ENCODE measurements at places on chromosomes 11 and 22.

DNA sequence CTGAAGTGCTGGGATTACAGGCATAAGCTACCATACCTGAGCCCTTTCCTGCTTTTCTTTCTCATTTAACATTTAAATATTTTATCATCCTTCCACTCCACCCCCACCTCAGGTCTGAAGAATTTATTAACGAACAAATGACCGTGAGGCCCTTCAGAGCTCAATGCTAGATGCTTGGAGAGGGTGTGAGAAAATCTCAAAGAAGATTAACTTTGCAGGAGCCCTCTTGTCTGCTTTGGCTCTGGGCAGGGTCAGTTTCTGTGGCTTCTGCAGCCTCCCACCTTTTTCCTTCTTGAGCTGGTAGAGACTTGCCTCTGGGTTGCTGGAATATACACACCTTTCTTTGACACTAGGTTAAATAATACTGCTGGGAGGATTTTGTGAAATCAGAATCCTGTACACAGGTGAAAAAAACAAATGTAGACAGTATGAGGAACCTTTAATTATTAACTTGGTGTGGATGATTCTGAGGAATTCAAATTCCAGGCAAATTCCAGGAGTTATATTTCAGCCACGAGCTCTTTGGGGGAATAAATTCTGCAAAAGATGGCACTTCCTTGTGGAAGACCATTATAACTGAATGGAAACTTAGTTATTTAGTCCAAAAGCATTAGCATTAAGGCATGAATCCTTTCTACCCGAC is 3.4 kb upstream of the ZBTB44 start:
- no peak for DNase-seq

GRCh38 chr22:19961868-19962245 is 20.2 kb upstream of the TXNRD2 start:
- DNase-seq: no peak

GRCh38 chr11:108035690-108036089 is 27.0 kb downstream of the CUL5 start:
- DNase-seq: no peak

- DNase-seq: no peak
Observed at GRCh38 chr22:40198733-40199132, 21.0 kb downstream of the TNRC6B start.

DNA sequence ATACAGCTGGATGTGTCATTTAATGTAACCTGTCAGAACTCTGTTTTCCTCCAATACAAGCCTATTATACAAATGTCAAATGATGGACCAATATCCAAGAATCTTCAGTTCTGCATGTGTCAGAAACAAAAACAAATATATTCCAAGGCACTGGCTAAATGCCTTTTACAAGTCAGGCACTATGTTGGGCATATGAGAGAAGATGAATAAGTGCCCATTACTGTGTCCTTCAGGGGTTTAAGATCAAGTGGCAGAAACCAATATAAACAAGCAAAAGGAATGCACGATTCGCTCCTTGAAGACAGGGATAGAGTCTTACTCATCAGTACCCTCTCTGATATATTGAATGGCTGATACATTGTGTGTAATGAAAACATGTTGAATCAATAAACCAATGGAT is 254.4 kb downstream of the TTC28 start:
- no peak for DNase-seq

DNA sequence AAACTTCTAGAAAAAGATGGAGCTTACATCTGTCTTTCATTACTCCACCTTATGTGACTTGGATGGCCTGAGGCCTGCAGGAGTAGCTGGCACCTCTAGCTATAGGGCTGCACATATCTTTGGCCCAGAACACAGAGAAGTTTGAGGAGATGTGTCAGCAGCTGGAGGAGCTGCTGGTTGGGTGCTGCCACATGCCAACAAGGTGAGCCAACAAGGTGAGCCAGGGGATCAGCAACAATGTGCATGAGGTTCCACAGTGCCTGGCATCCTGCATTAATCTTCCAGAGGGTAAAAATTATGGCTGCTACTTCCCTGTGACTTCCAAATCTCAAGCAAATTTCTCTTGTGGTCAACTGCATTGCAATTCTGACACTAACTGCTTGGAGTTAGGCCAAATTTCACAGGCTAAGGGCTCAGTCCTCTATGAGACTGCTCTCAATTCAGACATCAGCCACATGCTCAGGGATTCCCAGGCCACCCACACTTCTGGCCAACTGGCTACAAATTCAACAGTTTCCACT is 16.0 kb downstream of the RBM7 start:
- no peak for DNase-seq

GRCh38 chr11:67542169-67542568 is 18.9 kb upstream of the CABP2 start:
- DNase-seq: no peak

GRCh38 chr11:75333807-75334140 is 17.7 kb downstream of the ARRB1 start:
- DNase-seq: no peak

DNA sequence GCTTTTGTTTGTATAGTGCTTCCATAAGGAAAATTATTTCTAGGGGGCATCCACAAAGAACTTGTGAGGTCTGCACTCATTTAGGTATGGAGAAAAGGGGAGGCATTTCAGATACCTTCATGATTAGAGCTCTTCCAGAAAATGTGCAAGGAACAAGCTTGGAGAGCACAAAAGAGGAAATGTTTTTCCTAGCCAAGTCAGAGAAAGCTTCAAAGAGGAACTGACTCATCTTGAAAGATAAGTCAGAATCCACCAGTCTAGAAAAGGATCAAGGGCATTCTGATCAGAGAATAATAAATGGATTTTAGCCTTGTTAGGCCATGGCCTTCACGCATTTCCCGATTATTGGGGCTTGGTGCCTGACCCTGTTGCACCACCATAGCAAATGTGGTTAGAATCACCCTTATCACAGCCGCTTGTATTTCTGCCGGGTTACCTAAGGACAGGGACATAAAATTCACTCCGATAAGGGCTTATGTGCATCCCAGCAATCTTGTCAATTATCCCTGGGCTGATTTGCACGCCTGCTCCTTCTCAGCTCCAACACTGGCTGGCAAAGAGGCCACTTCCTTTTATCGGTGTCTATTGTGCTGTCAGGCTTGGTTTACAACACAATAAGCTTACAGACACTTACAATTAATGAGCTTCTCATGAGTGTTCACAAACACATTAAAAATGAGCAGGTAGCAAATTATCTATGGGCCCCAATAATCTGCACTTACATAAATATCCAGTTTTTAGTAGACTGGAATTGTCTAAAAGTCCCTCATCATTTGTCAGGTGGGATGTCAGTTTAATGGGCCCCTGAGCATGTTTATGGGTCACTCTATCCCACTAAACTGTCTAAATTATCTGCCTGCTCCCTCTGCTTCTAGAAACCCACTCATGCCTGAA is 613.5 kb downstream of the SOX6 start:
- no peak for DNase-seq

GRCh38 chr11:76241243-76242000 is 35.1 kb upstream of the WNT11 start:
- no peak for DNase-seq

- DNase-seq: no peak
Observed at GRCh38 chr22:30405731-30406130, 8.9 kb downstream of the SEC14L2 start.

GRCh38 chr22:24768537-24769374 is 5.8 kb downstream of the PIWIL3 start:
- DNase-seq: peak; percentile 19

DNA sequence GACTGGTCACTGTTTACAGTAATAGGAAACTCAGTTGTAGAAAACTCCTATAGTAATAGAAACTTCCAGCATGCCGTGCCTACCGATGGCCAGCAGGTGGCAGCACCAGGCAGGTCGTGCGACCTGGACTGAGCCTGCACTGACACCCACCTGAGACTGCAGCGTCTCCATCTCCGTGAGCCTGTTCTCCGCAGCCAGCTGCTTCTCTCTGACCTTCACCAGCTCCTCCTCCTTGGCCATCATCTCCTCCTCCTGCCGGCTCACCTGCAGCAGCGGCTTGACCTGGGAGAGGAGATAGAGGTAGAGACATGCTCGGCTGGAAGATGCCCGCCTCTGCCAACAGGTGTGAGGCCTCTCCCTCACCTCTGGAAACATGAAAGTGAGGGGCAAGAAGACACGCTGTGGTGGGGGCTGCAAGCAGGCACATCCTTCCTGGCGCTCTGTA is 48.5 kb downstream of the APOL1 start:
- peak; percentile 84 for DNase-seq

DNA sequence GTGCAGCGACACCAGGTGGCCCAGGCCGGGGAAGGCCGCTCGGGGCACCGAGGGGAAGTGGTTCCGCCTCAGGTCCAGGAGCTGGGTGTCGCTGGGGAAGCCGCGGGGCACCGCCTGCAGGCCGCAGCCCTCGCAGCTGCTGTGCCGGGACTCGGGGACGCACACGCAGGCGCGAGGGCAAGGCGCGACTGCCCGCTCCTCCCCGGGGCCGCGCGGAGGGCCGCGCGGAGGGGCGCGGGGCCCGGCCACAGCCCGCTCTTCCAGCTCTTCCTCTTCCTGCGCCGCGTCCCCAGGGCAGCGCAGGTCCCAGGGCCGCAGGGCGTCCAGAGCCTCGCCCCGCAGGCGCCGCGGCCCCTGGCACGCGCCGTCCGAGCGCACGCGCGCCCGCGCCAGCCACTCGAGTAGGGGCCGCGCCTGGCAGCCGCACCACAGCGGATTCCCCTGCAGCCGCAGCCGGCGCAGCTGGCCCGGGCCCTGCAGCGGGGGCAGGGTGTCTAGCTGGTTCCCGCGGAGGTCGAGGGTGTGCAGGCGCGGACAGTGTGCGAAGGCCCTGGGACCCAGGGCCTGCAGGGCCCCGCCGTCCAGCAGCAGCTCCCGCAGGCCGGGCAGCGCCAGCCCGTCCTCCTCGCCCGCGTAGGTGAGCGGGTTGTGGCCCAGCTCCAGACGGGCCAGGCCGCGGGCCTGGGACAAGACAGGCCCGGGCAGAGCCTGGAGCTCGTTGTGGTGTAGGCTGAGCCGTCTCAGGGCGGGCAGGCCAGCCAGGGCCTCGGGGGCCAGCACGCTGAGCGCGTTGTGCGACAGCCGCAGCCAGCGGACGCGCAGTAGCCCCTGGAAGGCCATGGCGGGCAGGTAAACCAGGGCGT is 2.8 kb downstream of the CHADL start:
- DNase-seq: peak; percentile 80
